ENCODE measurements at places on chromosomes 4 and X. TPM values are rescaled to one million over a fixed set of nuclear protein-coding genes. Genes with fewer than 3 reads are reported as not detected.
A peak's percentile ranks its signal among the peaks of the same experiment; 100 is the strongest.

DNA sequence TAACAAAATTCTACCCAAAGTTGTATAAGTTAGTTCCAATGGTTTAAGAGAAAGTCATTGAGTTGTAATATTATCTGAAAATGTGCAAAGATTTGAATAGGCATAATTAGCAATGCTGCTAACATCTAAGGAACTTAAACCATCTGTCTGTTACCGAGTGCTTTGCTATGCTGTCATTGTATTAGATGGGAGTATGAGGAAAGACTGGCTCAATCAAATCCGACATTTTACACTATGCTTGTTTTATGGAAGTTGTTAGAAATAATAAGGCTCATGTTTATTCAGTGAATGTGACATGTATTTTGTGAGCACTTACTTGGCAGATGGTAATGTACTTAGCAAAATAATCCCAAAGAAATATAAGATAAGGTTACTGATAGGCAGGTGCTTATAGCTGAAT is 1715.1 kb downstream of the PCDH7 start:
- H3K27me3 ChIP-seq = no peaks in the 10 kb centered on the region
- H3K36me3 ChIP-seq = no peaks in the 10 kb centered on the region
- H3K4me1 ChIP-seq = no peaks in the 10 kb centered on the region
- DNase-seq = no peak

- no peaks in the 10 kb centered on the region for H3K27me3 ChIP-seq
- H3K4me3 ChIP-seq = no peak overlapping the region
- H3K27ac ChIP-seq = no peak overlapping the region
- no peaks in the 10 kb centered on the region for H3K36me3 ChIP-seq
- DNase-seq = peak; percentile 76
Measured at GRCh38 chr4:72112514-72113156, 80.8 kb downstream of the NPFFR2 start.

DNA sequence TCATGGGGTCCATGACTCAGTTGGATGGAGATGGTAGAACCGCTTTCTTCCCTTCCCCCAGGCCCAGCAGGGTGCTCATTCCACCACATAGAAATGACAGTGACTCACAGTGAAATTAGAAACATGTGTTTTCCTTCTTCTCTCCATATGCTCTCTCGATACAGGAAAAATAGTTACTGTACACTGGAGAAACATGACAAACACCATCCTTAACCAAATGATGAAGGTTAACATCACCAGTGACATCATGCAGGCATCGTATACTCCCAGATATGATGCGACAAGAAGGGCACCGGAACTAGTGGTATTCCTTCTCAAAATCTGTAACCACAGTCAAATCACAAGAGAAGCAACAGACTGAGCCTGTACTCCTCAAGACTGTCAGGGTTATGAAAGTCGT is 11.7 kb upstream of the RAB40A start:
- H3K4me1 ChIP-seq = peaks cover 5% of the 10 kb centered on the region
- peak overlapping the region; percentile 69 for H3K27ac ChIP-seq
- no peaks in the 10 kb centered on the region for H3K27me3 ChIP-seq
- no peak overlapping the region for H3K4me3 ChIP-seq
- peak; percentile 92 for DNase-seq
- no peaks in the 10 kb centered on the region for H3K36me3 ChIP-seq

DNA sequence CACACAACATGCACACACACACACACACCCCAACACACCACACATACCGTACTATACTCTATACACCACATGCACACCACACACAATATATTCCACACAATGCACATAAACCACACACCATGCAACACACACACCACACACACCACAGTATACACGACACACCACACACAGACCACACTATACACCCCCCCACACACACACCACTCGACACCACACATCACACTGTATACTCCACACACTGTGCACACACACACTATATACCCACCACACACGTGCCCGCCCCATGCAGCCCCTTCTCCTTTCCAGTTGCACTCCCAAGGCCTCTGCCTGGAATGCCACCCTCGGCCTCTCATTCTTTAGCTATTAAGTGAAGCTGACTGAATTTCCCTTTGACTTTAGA is 148.2 kb upstream of the NOCT start:
- no peak overlapping the region for H3K27ac ChIP-seq
- H3K4me1 ChIP-seq = peaks cover 12% of the 10 kb centered on the region
- no peak for DNase-seq
- no peak overlapping the region for H3K4me3 ChIP-seq

GRCh38 chrX:113947548-113947947 is 636.3 kb upstream of the HTR2C start:
- no peaks in the 10 kb centered on the region for H3K36me3 ChIP-seq
- DNase-seq = no peak
- H3K4me3 ChIP-seq = no peak overlapping the region
- no peaks in the 10 kb centered on the region for H3K27me3 ChIP-seq
- no peaks in the 10 kb centered on the region for H3K4me1 ChIP-seq

- H3K4me3 ChIP-seq = no peak overlapping the region
- peak; percentile 53 for DNase-seq
- H3K27me3 ChIP-seq = no peaks in the 10 kb centered on the region
- H3K4me1 ChIP-seq = peaks cover 3% of the 10 kb centered on the region
- H3K27ac ChIP-seq = no peak overlapping the region
Measured at GRCh38 chr4:123599061-123599919, 202.7 kb downstream of the SPRY1 start.

- H3K4me3 ChIP-seq = no peak overlapping the region
- H3K27me3 ChIP-seq = no peaks in the 10 kb centered on the region
- no peaks in the 10 kb centered on the region for H3K4me1 ChIP-seq
- H3K36me3 ChIP-seq = no peaks in the 10 kb centered on the region
Measured at GRCh38 chr4:55758066-55758465, 61.5 kb upstream of the EXOC1L start.

- no peak overlapping the region for H3K4me3 ChIP-seq
- no peak overlapping the region for H3K27ac ChIP-seq
- no peaks in the 10 kb centered on the region for H3K36me3 ChIP-seq
- no peaks in the 10 kb centered on the region for H3K27me3 ChIP-seq
Measured at GRCh38 chr4:62548108-62548524, 1348.0 kb downstream of the ADGRL3 start.

DNA sequence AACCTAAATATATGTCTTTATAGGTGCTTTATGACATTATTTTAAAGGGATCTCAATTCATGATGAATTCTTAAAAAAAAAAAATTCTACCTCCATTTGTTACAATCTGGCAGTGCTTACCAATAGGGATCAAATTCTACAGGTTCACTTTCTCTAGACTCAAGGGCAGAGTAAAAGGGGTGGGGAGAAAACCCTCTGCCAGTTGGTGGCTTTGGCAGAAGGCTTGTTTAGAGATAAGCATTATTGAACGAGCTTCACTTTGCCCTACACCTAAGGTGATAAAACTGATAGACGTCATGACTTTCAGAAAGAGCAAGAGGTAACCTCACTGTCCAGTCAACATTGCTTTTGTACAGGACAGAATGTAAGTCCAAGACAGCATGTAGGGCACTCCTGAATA is 53.6 kb downstream of the OSTC start:
- H3K36me3 ChIP-seq = no peaks in the 10 kb centered on the region
- DNase-seq = no peak
- H3K27me3 ChIP-seq = no peaks in the 10 kb centered on the region
- H3K4me3 ChIP-seq = no peak overlapping the region
- no peak overlapping the region for H3K27ac ChIP-seq
- no peaks in the 10 kb centered on the region for H3K4me1 ChIP-seq

- peak overlapping the region; percentile 94 for H3K27ac ChIP-seq
- H3K27me3 ChIP-seq = no peaks in the 10 kb centered on the region
- DNase-seq = peak; percentile 56
- H3K36me3 ChIP-seq = no peaks in the 10 kb centered on the region
- peaks cover 9% of the 10 kb centered on the region for H3K4me1 ChIP-seq
- peak overlapping the region; percentile 77 for H3K4me3 ChIP-seq
Measured at GRCh38 chr4:38664706-38665401, 855 bp downstream of the KLF3 start.

- DNase-seq = no peak
- H3K36me3 ChIP-seq = peaks cover 1% of the 10 kb centered on the region
- no peaks in the 10 kb centered on the region for H3K4me1 ChIP-seq
- H3K27me3 ChIP-seq = no peaks in the 10 kb centered on the region
- peak overlapping the region; percentile 95 for H3K27ac ChIP-seq
Measured at GRCh38 chrX:71367396-71367795, 1.2 kb downstream of the TAF1 start.

- H3K36me3 ChIP-seq = no peaks in the 10 kb centered on the region
- H3K27me3 ChIP-seq = no peaks in the 10 kb centered on the region
- H3K27ac ChIP-seq = no peak overlapping the region
- H3K4me1 ChIP-seq = no peaks in the 10 kb centered on the region
- no peak overlapping the region for H3K4me3 ChIP-seq
- DNase-seq = no peak
Measured at GRCh38 chrX:19389227-19389845, 45.6 kb downstream of the PDHA1 start.

GRCh38 chr4:40976343-40976742 is 226.6 kb downstream of the NSUN7 start:
- H3K36me3 ChIP-seq = no peaks in the 10 kb centered on the region
- H3K4me3 ChIP-seq = no peak overlapping the region
- H3K27me3 ChIP-seq = no peaks in the 10 kb centered on the region

DNA sequence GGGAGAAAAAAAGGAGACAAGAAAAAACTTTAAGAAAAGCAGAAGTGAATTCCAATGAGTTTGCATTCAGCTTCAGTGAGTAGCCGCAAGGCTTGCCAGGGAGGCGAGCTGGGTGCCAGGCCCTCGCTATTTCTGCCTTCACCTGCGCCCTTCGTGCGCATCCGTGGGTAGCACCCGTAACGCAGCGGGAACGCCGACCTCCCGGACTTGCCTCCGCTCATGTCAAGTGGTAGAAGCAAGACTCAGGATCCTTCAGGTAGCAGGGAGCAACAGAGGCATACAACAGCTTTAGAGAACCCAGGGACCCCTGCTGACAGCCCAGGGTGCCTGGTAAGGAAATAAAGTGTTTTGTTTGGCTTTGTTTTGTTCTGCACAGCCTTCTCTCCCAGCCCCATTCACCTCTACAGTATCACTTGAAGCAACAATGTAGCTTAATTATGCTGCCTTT is 140.0 kb upstream of the BCOR start:
- H3K36me3 ChIP-seq = no peaks in the 10 kb centered on the region
- no peak overlapping the region for H3K27ac ChIP-seq
- H3K4me3 ChIP-seq = no peak overlapping the region
- H3K27me3 ChIP-seq = peaks cover 7% of the 10 kb centered on the region
- H3K4me1 ChIP-seq = no peaks in the 10 kb centered on the region
- DNase-seq = no peak

DNA sequence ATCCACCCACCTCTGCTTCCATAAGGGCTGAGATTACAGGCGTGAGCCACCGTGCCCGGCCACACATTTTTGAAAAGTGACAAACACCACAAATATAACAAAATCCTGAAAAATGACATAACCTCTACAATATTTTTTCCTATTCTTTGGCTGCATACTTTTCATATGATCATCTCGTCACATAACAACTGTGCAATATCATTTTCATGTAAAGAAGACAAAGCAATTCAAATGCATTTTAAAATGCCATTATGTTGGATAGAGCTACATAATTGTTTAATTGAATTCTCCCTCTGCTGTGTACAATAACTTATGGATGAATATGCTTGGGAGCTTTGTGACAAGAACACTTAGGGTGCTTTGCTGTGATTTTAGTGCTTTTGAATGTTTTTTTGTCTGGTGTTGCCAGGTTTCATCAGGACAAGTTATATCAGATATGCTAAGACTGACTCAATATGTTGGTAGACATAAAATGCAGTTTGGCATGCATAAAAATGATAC is 132.9 kb downstream of the CHIC2 start:
- no peak for DNase-seq
- H3K4me1 ChIP-seq = peaks cover 18% of the 10 kb centered on the region
- no peak overlapping the region for H3K4me3 ChIP-seq
- no peak overlapping the region for H3K27ac ChIP-seq
- H3K27me3 ChIP-seq = no peaks in the 10 kb centered on the region

DNA sequence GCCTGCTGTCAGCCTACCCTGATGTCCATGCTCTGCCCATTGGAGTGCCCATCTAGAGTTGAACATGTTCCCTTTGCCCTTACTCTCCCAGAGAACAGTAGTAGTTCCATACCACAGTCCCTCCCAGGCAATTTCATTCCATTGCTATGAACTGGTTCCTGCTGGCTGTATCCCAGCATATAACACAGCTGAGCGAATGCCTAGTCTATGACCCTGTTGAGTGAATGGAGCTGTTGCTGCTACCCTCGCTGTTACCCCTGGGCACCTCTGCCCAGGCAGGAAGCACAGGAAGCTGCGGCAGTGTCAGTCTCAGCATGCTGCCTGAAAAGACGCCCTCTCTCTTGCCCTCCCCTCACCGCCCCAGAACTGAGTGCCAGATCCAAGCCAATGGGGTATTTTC is 73.3 kb downstream of the SOX3 start:
- peak; percentile 1 for DNase-seq
- H3K27me3 ChIP-seq = no peaks in the 10 kb centered on the region
- no peaks in the 10 kb centered on the region for H3K36me3 ChIP-seq
- no peak overlapping the region for H3K27ac ChIP-seq
- no peak overlapping the region for H3K4me3 ChIP-seq

GRCh38 chr4:155263480-155263879 is 55.0 kb downstream of the NPY2R start:
- H3K4me3 ChIP-seq = no peak overlapping the region
- no peak overlapping the region for H3K27ac ChIP-seq
- no peak for DNase-seq
- H3K36me3 ChIP-seq = no peaks in the 10 kb centered on the region
- H3K27me3 ChIP-seq = no peaks in the 10 kb centered on the region

DNA sequence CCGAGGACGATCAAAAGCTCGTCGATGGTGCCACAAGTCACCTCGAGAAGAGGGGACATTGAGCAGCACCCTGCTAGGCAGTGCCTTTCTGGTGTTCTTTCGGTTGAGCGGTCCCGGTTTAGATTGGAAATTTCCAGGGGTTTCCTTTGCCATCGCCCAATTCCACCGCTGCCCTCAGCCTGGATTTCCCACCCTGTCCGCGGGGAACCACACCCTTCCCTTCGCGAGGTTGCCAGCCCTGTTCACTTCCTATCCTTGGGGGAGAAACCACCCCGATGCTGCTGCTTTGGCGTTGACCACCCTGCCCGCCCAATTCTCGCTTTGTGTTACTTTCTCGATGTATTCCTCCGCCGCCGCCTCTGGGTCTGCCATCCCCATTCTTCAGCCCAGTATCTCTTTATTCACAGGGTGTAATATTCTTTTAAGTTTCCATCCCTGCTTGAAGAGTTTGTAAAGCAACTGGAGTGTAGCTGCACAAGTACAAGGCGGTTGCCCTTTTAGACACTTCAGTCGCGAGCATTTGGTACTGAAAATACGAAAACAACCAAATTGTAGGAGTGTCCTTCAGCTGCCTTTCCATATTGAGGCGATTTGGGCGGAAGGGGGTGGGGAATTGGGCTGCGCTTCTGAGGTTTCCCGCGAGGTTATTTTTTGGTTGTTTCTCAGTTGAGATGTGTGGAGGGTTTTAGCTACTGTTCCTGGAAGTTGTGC is 1.1 kb downstream of the OGT start:
- 0 out of 2 replicates have a peak, but pooled peaks cover 2% of the 10 kb centered on the region for H3K36me3 ChIP-seq
- no peaks in the 10 kb centered on the region for H3K27me3 ChIP-seq
- peak overlapping the region; percentile 88 for H3K27ac ChIP-seq
- H3K4me1 ChIP-seq = peaks cover 2% of the 10 kb centered on the region
- DNase-seq = peak; percentile 32

Gene DMRTC1
- not detected for polyA plus RNA-seq

Gene CLCN3
- polyA plus RNA-seq = 11.2 TPM

Gene LYAR
- polyA plus RNA-seq = 7.2 TPM

Gene PLAC8
- polyA plus RNA-seq = not detected

Gene SLC2A9
- 1.0 TPM for polyA plus RNA-seq

Gene PAGE2B
- not detected for polyA plus RNA-seq

Gene C1QTNF7
- 0.23 TPM for polyA plus RNA-seq

Gene SHOX
- polyA plus RNA-seq = not detected

Gene SH3RF1
- polyA plus RNA-seq = 23.1 TPM

Gene PGAM4
- 0.46 TPM for polyA plus RNA-seq

Gene CLIC2
- polyA plus RNA-seq = not detected

Measured in IMR-90 (cell line).